Right renal pelvis (tissue), 4 donors: ENCODE measurements at places on chromosomes 3 and 15. TPM values are rescaled to one million over a fixed set of nuclear protein-coding genes. Genes with fewer than 3 reads are reported as not detected.
A peak's percentile ranks its signal among the peaks of the same experiment; 100 is the strongest.

The SPSB4 gene
- polyA plus RNA-seq: 17.3 TPM

- no peak for DNase-seq
Observed at GRCh38 chr3:60742606-60743145, 508.6 kb downstream of the FHIT start.

The ZBTB20 gene
- polyA plus RNA-seq: 5.3 TPM

The TGM4 gene
- polyA plus RNA-seq: not detected

The ALG1L2 gene
- 1.6 TPM for polyA plus RNA-seq

DNA sequence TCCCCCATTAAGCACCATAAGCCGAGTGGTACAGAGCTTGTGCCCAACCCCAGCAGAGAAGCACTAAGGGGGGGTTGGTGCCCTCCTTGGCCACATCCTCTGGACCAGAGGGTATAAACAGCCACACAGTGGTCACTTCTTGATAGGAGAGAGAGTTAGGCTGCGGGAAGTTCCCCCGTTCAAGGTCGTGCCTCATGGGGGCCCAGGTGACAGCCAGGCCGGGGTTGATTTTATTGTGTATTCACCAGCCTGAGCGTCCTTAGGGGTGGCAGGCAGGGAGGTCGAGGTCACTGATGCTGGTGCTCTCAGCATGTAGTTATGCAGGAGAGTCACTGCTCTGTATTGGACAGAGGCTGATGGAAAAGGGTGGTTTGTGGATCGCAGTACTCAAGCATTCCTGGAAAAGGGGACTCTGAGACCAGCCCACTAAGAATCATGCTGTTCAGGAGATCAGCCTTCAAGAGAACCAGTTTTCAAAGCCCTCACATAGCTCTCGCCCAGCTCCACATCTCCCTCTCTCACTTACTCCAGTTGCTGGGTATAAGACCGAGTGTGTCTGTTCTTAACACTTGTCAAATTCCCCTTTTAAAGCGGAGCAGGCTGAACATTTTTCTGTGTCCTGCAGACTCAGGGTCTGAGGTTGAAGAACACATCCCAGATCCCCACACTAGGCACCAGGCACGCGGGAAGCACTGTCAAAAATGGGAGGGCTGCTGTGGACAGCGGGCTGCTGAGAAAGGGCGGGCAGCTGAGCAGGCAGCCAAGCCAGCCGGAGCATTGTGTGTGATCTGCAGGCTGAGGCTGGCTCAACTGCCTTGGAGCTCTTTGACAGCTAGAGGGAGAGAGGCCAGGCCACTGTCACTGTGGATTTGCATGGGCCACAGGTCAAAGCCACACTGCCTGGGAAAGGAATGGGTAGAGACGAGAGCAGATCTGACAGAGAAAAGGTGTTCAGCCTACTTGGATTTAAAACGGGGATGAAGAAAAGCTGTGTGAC lies 279.3 kb upstream of the LRRFIP2 start:
- no peak for DNase-seq

DNA sequence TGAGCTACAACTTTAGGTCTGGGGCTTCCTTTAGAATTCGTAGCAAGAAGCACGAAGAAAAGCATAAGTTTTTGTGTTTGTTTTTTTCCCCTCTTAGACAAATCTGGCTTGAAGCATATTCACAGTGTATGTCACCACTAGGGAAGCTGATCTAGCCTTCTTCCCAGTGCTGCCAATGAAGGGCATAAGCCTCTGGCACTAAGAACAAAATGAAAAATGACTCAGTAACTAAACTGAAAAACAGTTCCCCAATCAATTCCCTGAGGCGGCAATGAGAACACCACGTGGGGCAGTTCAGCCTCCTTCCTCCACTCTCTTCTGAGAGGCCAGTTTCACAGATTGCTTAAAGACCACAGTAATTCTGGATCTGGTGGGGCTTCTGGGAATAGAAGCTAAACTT lies 338.1 kb downstream of the GAP43 start:
- no peak for DNase-seq

The RLBP1 gene
- polyA plus RNA-seq: not detected

- DNase-seq: peak; percentile 14
Observed at GRCh38 chr15:97995881-97996603, 35.5 kb downstream of the ARRDC4 start.

GRCh38 chr15:100878648-100879047 lies 983 bp upstream of the ALDH1A3 start:
- DNase-seq: no peak
